Stimulated activated CD8-positive, alpha-beta memory T cell treated with anti-CD3 and anti-CD28 coated beads, Interleukin-4, amount 100 ng/mL, for 1 hour (primary cell): ENCODE measurements at places on chromosomes 16 and 17.

DNA sequence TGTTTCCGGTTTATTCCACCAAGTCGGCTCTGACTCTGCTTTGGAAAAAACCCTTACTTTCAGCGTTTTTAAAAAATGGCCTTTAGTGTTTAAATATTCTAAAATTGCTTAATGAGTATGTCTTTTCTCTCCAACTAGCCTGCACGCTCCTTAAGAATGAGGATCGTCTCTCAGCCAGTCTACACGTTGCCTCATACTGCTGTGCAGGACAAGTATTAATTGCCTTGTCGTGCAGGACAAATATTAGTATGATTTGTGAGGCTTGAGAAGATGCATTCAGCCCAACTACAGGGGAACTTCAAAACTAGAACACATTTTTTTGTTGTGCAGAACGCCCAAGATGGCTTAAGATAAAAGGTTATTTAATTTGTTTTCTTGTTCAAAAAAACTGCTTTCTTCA lies 61.2 kb downstream of the MARCHF10 start:
- no peak for DNase-seq

- no peak for DNase-seq
Observed at GRCh38 chr16:75770051-75770450, 43.8 kb upstream of the CPHXL start.

- no peak for DNase-seq
Observed at GRCh38 chr16:53053967-53054669, 673 bp upstream of the CHD9 start.

DNA sequence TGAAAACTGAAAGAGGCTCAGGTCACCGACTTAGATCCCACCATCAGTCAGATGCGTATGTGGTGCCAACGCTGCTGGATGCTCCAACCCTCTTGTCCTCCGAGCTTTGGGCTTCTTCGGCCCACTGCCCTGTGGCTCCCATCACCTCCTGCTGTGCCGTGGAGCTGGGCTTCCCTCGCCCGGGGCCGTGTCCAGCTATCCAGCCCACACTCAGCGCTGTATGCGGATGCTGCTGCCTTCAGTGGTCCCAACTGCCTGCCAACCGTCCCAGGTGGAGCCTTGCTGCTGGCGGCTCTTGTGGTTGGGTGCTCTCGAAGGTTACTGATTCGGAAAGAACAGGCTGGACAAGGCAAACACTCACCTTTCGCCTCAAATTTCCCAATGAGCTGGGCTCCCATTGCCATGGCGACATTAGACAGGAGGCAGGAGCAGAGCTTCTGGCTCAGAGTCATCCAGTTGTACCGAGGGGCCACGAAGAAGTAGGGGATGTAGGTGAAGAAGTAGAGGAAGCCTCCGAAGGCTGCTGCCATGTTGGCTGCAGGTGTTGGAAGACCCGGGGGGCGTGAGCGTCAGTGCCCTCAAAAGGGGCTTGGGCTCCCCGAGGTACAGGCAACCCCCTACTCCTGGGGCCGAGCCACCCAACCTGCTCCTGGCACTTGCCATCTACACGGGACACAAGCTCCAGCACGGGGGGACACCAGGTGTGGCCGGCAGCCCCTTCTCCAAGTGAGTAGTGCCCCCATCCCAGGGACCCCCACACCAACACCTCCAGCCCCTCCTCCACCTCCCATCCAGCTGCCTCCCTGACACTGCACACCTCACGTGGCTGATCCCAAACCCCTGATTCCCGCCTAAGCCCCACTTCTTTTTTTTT lies 32.2 kb downstream of the ABCA3 start:
- DNase-seq = no peak

GRCh38 chr17:50867363-50868139 lies 1.4 kb upstream of the TOB1 start:
- peak; percentile 53 for DNase-seq

DNA sequence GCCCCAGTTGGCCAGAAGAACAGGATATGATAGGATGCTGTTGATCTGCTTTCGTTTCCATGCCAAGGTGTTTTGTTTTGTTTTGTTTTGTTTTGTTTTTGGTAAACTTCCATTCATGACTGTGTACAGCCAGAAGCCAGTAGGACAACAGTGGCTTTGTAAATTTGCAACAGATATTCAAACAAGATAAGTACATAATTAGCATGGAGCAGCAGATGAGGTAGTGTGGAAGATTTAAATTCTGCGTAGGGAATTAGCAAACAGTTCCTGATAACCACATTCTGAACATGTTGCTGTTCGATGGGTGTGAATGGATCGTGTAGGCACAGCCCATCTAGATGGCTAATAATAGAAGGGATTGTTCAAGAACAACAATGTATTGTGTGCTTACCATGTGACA lies 1080.1 kb upstream of the RBFOX1 start:
- DNase-seq = no peak

- DNase-seq = no peak
Observed at GRCh38 chr17:37710344-37710886, 34.4 kb downstream of the HNF1B start.

DNA sequence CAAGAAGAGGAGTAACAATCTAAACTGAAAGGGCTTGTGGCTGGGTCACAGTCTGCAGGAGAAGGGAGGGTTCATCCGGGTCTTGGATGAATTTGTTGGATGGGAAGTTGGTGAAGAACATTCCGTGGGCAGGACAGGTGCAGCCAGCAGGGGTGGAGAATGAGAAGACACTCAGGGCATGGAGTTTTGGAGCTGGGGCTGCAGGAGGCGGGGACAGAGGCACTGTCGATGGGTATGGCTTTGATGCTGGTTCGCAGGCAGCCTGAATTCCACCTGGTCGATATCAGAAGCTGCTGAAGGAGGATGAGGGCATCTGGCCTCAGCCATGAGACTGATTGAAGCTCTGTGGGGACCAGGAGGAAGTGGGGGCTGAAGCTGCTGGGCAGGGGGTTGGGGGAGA lies 36.1 kb upstream of the CBFA2T3 start:
- DNase-seq = no peak

DNA sequence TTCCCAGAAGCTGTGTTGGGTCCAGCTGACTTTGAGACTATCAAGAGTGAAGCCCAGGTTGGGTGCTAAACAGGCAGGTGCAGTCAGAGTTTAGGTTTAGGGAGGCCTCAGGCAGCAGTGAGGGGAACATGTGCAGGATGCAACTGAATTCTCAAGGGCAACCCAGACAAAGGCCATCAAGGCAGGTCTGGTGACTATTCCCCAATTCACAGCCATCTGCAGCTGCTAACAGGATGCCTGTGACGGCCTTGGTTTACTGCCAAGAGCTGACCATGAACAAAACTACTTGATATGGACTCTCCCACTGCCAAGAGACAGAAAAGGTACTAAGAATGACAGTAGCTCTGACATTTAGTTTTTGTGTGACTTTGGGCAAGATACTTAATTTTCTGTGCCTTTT lies 45.2 kb upstream of the BCAR1 start:
- no peak for DNase-seq

- DNase-seq = no peak
Observed at GRCh38 chr16:782766-783403, 5.3 kb downstream of the RPUSD1 start.

GRCh38 chr17:27323538-27324215 lies 29.8 kb downstream of the WSB1 start:
- DNase-seq = no peak

GRCh38 chr17:16920628-16921020 lies 51.3 kb downstream of the TNFRSF13B start:
- DNase-seq = no peak

DNA sequence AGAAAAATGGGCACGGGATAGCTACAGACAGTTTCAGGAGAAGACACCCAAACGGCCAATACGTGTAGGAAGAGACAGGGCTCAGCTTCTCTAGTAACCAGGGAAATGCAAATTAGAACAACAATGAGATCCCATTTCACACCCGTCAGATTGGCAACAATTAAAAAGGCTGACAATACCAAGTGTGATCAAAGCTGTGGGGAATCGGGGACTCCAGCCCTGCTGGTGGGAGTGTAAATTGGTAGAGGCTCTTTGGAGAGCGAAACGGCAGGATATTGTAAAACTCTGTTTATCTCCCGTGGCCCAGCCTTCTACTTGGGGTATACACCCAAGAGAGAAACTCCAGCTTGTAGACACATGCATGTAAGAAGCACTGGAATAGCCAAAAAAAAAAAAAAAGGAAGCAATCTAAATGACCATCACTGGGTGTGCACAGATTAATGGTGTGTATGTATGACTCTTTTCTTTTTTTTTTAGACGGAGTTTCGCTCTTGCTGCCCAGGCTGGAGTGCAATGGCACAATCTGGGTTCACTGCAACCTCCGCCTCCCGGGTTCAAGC lies 27.5 kb downstream of the MYBBP1A start:
- no peak for DNase-seq

- no peak for DNase-seq
Observed at GRCh38 chr17:38893607-38894006, 23.7 kb downstream of the LASP1 start.

GRCh38 chr16:64808474-64808873 lies 313.4 kb downstream of the CDH11 start:
- no peak for DNase-seq

DNA sequence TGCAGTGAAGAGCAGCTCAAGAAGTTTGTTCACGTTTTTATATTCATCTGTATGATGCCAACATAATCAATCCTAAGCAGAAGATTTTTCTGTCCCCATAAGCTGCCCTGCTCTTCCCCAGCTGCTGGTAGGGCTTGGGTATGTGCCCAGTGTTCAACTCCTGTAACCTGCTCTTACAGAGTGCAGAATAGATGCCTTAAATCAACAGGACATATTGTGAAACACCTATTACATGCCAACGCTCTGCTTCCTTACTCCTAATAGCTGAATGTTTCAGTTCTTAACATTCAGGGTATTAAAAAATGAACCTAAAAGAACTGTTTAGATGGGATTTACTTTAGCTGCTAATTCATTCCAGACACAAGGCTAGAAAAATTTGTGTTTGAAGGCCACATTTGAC lies 190.9 kb downstream of the HS3ST3A1 start:
- no peak for DNase-seq

DNA sequence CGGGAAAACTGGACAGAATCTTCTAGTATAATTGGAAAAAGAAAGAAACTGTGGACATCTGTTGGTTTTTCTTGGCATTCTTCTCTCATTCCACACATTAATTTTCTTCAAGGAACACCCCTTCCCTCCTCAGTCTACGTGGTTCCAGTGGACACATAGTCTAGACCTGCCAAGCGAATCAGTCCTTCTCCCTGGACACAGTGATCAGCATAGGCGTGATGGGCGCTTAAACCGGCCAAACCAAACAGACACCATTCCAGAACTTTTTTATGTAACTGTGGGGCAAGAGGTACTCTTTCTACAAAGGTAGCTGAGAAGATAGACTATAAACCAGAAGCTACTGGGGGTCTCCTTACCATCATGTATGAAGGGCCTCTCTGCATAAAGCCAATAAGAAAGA lies 121.8 kb upstream of the COX10 start:
- DNase-seq = no peak

GRCh38 chr17:62701706-62702085 lies 74.2 kb downstream of the MRC2 start:
- DNase-seq = no peak

GRCh38 chr17:69716556-69716955 lies 302.1 kb downstream of the MAP2K6 start:
- no peak for DNase-seq

- DNase-seq = no peak
Observed at GRCh38 chr17:3037259-3037658, 26.1 kb downstream of the OR1D5 start.

DNA sequence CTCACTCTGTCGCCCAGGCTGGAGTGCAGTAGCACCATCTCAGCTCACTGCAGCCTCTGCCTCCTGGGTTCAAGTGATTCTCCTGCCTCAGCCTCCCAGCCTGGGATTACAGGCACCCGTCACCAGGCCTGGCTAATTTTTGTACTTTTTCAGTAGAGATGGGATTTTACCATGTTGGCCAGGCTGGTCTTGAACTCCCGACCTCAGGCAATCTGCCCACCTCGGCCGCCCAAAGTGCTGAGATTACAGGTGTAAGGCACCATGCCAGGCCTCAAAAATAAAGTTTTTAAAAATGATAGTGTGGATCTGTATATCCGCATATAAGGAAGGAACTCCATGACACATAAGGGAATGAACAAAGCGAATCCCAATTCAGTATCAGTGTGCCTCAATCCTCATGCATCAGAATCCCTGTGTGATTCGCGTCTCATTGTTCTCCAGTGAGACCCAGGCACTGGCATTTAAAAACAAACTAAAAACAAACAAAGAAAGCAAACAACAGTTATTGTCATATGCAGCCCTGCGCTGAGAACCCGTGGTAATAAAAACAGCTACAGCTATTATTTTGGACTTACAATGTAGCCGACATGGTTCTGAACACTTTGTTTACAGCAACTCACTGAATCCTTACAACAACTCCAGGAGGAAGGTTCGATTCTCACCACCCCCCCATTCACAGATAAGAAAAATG lies 54.1 kb upstream of the CREBBP start:
- no peak for DNase-seq

DNA sequence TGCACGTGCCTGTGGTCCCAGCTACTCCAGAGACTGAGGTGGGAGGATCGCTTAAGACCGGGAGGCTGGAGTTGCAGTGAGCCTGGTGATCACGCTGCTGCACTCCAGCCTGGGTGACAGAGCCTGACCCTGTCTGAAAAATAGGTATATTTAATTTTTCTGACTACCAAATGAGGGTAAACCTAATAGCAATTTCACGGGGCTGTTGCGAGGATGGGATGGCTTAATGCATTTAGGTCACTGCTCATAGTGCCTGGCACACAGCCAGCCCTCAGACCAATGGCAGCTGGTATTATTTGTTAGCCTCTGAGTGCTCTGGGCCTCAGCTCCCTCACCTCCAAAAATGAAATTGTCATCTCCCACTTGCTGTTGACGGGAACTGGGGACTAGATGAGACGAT lies 5.9 kb upstream of the CDIP1 start:
- DNase-seq = no peak

GRCh38 chr17:41734139-41734948 lies at the start of gene HAP1:
HAP1 (minus strand) TSS chr17:41734643; CDS start chr17:41734634, 9 bp downstream.
- DNase-seq = no peak

DNA sequence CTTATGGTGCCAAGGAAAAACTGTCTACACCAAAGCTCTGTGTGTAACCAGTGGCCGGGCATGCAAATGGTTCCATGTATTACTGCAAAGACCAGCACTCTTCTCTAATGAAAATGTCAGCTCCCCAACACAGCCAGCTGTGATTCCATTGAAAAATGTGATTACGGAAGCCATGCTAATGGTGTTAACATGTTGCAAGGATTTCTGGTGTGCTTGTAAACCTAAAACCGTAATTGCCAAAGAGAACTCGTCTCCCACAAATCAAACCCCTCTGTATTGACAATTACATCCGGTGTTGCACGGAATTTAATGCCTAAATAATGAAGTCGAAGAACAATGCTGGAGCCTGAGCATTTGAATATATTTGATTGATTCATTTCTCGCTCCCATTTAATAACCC lies 351.7 kb downstream of the NPIPA8 start:
- DNase-seq = no peak

- no peak for DNase-seq
Observed at GRCh38 chr17:79814127-79814973, 17.5 kb upstream of the CBX8 start.

GRCh38 chr16:30949650-30950515 lies 1.0 kb downstream of the ORAI3 start:
- no peak for DNase-seq

- no peak for DNase-seq
Observed at GRCh38 chr16:6835941-6836340, 496.7 kb upstream of the RBFOX1 start.
